ENCODE measurements at places on chromosomes 5 and 9.

GRCh38 chr5:157778121-157778805 is 34.8 kb downstream of the LSM11 start:
- DNase-seq: peak; percentile 54

GRCh38 chr5:154620411-154620810 is 134.8 kb upstream of the LARP1 start:
- DNase-seq: no peak

DNA sequence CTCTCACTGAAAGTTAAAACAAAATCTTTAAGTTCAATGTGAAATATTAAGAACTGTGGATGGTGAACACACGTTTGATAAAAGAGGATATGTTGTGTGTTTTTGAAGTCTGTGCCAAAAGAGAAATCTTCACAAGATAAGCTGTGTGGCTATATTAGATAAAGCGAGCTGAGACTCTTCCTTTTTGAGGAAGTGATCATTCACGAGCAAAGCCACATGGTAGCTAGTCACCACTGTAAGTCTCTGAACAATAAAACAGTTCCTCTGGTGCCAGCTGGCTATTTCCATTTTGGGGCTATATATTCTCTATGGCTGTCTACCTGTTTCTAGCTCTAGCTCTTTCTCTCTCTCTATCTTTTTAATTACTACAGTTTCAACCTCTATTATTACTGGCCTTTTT is 1849.2 kb upstream of the C9orf72 start:
- DNase-seq: no peak

DNA sequence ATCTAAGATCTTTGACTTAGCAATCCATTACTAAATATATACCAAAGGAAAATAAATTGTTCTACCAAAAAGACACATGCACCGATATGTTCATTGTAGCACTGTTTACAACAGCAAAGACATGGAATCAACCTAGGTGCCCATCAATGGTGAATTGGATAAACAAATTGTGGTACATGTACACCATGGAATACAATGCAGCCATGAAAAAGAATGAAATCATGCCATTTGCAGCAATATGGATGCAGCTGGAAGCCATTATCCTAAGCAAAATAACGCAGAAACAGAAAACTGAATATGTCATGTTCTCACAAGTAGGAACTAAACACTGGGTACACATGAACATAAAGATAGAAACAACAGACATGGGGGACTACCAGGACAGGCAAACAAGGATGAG is 589.5 kb downstream of the IRX1 start:
- no peak for DNase-seq

- no peak for DNase-seq
Observed at GRCh38 chr5:110844251-110844650, 105.4 kb downstream of the SLC25A46 start.

- no peak for DNase-seq
Observed at GRCh38 chr9:85404911-85405565, 336.7 kb downstream of the AGTPBP1 start.

DNA sequence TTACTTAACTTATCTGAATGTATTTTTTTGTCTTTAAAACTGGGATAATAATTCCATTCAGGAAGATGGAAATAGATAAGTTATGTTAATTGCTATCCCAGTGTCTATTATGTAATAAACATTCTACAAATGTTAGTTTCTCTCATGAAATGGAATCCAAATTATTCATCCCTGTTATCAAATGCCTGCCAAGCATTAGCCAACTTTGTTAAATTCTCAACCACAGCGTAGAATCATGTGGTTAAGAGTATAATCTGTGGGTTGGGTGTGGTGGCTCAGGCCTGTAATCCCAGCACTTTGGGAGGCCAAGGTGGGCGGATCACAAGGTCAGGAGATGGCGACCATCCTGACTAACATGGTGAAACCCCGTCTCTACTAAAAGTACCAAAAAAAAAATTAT is 912.9 kb upstream of the SEMA6A start:
- no peak for DNase-seq

GRCh38 chr5:174376726-174377373 is 331.3 kb downstream of the NSG2 start:
- DNase-seq: peak; percentile 58

GRCh38 chr5:153237671-153238332 is 252.7 kb upstream of the GRIA1 start:
- DNase-seq: no peak

DNA sequence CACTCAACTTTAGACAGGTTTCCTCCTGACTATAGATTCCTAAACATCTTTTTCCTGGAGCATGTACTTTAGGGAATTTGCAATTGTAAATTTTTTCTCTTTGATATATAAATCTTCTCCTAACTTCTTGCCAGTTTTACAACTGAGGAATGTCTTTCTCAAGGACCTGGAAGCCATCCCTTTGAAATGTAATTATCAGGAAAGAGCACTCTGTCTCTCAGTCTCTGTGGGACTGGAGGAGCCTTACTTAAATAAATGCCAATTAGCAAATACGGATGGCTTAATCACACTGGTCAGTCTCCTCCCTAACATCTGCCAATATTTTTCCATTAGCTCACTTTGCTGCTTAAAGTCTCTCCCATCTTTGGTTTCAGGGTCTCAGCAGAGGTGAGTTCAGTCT is 344.3 kb upstream of the ARRDC3 start:
- DNase-seq: no peak

- DNase-seq: no peak
Observed at GRCh38 chr9:110935829-110936228, 102.4 kb downstream of the LPAR1 start.

DNA sequence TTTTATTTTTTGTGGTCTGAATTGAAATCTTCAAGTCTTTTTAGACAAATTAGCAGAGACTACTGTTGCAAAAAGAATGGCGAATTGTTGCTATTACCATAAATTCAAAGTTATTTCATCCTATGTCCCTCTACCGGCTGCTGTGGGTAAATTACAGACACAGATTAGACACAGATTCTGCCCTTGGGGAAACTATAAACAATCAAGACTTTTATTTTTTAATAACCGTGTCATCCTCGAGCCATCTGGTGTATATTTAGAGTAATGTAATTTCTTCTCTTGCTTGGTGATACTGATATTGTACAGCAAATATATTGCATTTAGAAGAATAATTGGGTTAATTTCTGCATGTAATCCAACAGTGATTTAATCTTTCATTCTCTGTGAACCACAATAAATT is 228.0 kb upstream of the ADAMTSL1 start:
- no peak for DNase-seq

DNA sequence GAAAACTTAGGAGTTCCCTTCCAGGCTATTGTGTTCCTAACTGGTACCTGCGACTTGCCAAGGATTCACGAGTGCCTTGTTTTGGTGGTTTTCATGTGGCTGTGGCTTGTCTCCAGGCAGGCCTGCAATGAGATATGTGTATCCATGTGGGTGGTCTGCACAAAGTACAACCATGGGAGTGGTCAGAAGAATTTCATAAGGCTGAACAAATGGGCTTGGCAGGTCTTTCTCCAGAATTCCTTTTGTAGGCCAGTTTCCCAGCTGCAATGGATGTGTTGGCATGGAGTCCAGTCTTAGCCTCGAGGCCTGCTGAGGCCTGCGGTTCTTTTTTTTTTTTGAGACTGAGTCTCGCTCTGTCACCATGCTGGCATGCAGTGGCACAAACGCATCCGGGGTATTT is 28.8 kb upstream of the MELK start:
- DNase-seq: no peak

DNA sequence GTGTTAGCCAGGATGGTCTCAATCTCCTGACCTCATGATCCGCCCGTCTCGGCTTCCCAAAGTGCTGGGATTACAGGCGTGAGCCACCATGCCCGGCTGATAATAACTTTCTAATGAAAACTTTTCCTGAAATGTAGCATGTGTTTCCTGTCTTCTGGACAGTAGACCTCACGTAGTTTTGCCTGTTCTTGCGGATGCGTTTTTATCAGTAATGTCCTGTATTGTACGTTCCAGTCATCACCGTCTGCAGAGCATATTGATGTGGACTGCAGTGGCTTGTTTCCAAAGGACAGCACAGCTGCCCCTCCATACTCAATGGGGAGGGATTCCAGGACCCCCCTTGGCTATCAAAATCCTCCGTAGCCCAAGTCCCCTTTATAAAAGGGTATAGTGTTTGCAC is 12.8 kb downstream of the EXOC3 start:
- no peak for DNase-seq

DNA sequence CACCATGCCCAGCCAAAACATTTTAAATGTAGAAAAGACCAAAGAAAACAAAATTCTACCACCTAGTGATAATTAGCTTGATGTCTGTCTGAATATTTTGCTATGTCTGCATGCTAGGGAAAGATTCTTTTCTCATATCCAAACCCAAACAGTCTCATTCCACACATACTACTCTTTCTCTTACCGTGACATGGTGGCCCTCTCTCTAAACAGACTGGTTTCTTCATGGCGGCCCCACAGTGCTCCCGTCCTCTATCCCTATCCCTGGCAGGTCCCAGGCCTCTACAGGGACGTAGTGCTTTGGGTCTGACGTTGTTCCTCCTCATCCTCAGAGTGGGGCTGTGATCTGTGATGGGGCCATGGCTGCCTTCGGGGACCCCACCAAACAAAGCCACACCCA is 8.1 kb downstream of the CORO2A start:
- no peak for DNase-seq

DNA sequence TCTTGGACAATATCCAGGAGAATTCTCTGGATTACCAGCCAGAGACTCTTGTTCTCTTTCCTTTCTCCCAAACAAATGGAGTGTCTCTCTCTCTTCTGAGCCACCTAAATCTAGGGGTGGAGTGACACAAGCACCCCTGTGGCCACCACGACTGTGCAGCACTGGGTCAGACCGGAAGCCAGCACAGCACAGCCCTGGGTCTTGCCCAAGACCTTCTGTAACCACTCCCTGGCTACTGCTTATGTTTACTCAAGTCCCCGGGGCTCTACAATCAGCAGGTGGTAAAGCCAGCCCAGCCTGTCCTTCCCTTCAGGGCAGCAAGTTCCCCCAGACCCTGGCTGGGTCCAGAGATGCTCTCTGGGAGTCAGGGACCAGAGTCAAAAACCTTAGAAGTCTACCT is 110.0 kb upstream of the TUT7 start:
- DNase-seq: no peak
